ENCODE measurements at places on chromosomes 1 and 21.

GRCh38 chr1:174044418-174045222 lies 22.5 kb upstream of the RC3H1 start:
- no peak for DNase-seq

GRCh38 chr1:170145770-170146676 lies at the start of gene NTMT2:
Gene NTMT2 (plus strand): TSS chr1:170145959. CDS start chr1:170146108, 149 bp downstream.
- DNase-seq, result no peak

GRCh38 chr1:32773018-32773763 lies 44.0 kb downstream of the YARS1 start:
- DNase-seq, result no peak

GRCh38 chr21:41368735-41369104 lies 6.9 kb downstream of the MX2 start:
- DNase-seq, result no peak

GRCh38 chr1:226051365-226051764 lies 11.2 kb upstream of the H3-3A start:
- no peak for DNase-seq
